ENCODE measurements at places on chromosomes 12 and 14.

- DNase-seq, result no peak
These were observed 3.5 kb downstream of the TAC3 start for GRCh38 chr12:57012600-57013465.

- peak; percentile 73 for DNase-seq
These were observed 119.7 kb upstream of the TMCC3 start for GRCh38 chr12:94769776-94770759.

DNA sequence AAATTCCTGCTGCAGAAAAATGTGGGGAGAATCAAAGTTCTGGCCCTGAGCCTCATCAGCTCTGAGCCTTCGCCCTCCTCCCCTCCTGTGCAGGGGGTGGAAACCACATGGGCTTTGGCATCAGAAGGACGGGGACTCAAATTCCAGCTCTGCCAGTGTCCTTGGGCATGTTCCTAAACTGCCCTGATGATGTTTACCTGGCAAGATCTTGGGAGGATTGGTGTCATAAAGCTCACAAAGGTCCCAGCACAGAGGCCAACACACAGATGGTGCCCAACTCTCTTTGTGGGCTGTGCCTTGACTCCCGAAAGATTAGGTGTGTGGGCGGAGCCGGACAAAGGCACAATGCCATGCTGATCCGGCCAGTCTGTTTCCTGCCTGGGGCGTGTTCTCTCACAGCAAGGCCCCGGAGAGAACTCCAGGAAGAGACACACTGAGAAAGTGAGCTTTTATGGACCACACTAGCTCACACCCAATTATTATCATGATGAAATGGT lies 20.5 kb upstream of the CLMN start:
- no peak for DNase-seq

DNA sequence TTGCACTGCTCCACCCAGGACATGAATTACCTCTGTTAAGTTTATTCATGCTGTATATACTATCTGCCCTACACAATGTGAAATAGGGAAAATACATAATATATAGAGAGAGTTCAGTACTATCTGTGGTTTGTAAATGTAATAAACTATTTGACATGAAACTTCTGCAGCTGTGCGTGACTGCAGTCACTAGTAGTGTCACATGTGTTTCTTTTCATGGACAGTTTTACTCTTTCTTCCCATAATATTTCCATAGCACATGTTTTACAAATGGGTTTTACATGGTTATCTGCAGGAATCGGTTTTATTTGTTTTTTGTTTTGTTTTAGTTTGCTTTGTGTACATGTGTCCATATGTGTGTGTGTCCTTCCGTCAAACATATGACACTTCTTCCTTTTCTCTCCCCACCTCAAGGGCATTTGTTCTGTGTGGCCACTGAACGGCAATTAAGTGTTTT lies 1644.1 kb upstream of the FLRT2 start:
- no peak for DNase-seq

- DNase-seq, result no peak
These were observed 291.8 kb upstream of the G2E3 start for GRCh38 chr14:30267141-30267540.

GRCh38 chr14:87443787-87444186 lies 549.2 kb downstream of the GALC start:
- no peak for DNase-seq

DNA sequence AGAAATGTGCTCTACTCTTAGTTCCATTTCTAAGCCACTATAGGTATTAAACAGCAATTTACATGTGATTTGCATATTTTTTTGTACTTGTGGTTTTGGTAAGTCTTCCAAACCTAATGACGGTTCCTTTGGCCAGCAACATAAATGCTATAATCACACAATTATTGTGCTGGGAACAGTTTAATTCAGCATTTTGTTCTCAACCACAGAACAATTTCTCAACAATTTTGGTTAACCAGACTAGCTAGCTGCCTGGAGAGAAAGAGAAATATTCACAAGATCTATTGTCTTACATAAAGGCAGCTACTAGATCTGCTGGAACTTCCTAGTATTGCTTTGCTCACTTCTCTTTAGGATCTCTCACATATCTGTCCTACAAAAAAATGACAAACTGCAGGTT lies 265.3 kb downstream of the SOX5 start:
- peak; percentile 23 for DNase-seq

- peak; percentile 59 for DNase-seq
These were observed 57.5 kb downstream of the ANAPC7 start for GRCh38 chr12:110345963-110346362.

GRCh38 chr14:29255692-29256091 lies 489.1 kb downstream of the FOXG1 start:
- DNase-seq, result no peak

DNA sequence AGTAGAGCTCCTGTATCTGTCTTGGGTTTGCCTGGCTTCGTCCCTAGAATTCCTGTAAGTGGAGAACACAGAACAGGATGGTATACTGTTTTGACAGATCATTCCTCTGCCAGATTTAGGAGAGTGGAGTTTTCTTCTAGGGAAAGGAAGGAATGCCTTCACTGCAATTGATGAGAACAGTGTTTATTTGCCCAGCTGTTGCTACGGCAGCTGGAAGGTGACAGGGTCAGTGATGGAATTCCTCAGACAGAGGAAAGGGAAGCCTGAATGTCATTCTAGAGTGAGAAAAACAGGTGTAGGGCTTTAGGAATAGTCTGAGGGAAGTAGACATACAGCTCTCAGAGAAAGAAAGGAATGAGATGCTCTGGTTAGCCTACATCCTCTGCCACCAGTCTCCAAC lies 11.7 kb downstream of the CSRNP2 start:
- DNase-seq, result no peak

DNA sequence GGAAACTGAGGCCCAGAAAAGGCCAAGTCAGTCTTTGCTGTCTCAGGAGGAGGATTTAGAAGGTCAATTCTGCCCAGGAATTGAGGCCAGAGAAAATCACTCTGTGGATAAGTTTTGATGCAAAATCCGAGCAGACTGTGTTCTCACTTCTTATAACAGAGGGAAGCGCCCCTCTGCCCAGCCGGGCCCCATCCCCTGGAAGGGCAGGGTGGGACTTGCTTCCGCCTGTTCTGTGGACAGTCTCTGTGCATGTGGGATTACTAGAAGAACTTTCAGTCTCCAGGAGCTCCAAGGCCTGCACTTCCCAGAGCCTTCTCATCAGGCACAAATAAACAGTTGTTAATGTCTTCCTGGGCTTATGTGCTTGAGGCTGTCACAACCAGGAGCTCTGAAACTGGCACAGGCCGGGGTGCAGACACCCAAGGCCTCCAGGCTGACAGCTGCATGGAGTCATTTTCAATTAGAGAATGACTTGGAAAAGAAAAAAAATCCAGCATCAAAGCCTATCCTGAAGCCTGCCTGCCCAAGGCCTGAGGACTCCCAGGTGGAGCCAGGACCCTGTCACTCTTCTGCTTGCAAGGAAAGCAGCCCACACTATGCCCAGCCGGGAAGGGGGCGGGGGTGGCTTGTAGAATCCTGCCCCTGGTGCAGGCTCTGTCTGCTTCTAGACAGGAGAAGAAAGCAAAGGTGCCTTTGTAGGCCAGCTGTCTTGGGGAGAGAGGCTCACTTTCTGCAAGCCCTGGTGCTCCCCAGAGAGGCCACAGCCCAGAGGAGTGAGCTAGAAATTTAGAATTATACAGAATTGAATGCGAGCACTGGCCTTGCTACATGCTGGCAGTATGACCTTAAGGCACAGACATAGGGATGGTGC lies 84.7 kb downstream of the NTF3 start:
- DNase-seq, result no peak

DNA sequence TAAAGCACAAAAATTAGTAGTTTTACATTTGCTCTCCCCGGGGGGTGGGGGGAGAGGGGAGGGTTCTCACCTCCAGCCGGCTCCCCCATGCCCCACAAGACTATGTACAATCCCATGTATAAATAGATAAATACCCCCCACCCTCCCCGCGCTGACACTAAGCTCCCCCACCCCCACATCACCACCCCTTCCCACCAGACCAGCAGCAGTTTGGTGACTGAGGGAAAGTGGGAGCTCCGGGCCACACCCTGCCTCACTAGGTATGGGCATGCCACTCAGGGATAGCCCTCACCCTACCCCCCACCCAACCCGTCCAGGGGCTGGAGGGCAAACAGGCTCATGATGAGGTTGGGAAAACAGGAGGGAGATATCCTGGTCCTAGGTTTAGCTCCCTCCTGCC lies 1.9 kb upstream of the PRKAG1 start:
- DNase-seq, result no peak

DNA sequence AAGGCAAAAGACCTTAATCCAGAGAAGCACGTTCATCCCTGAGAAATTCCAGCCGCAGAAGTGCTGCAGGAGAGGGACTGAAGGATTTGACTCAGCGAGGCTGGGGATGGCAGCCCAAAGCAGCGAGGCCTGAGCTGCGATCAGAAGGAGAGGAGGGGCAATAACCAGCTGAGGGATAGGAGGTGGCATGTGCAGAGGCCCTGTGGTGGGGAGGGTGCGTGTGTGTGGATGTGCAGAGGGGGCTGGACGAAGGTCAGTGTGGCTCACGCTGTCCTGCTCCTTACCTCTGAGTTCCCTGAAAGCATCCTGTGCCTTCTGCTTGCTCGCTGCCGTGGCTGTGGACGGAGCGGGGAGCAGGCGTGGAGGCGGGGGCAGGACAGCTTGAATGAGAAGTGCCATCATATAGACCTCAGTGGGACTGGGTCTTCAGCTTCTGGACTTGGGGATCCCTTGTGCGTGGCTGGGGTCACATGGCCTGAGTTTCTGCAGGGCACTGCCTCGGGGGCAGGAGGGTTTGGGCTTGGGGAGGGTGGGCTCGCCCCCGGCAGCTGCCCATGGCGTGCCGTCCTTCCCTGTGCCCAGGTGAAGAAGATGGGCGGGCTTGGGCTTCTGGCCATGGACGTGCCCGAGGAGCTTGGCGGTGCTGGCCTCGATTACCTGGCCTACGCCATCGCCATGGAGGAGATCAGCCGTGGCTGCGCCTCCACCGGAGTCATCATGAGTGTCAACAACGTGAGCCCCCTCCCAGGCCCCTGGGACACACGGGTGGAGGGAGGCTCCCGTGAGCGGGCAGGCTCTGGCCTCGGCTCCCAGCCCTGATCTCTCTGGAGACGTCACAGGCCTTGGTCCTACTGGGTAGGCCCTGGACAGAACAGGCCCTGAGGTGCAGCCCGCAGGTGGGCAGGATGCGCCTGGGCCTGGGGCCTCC lies 11.0 kb downstream of the ACADS start:
- no peak for DNase-seq

DNA sequence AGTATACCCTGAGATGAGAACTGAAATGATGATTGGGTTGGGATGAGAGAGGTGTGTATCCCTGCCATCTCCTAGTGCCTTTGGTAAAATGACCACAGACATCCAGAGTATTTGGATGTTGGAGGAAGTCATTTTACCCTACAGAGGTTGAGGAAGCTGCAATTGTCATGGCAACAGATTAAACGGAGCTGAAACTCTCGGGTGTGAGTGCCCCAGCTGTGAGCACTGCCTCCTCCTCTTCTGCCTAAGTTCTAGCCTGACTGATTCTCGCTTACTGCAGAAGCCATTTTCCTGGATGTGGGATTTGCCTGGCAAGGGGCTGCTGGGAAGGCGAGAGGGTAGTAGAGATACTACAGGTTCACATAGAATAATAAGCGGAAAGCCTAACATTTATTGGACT lies 10.3 kb upstream of the PPP4R4 start:
- no peak for DNase-seq

- DNase-seq, result no peak
These were observed 143.4 kb upstream of the C14orf180 start for GRCh38 chr14:104436047-104436591.

DNA sequence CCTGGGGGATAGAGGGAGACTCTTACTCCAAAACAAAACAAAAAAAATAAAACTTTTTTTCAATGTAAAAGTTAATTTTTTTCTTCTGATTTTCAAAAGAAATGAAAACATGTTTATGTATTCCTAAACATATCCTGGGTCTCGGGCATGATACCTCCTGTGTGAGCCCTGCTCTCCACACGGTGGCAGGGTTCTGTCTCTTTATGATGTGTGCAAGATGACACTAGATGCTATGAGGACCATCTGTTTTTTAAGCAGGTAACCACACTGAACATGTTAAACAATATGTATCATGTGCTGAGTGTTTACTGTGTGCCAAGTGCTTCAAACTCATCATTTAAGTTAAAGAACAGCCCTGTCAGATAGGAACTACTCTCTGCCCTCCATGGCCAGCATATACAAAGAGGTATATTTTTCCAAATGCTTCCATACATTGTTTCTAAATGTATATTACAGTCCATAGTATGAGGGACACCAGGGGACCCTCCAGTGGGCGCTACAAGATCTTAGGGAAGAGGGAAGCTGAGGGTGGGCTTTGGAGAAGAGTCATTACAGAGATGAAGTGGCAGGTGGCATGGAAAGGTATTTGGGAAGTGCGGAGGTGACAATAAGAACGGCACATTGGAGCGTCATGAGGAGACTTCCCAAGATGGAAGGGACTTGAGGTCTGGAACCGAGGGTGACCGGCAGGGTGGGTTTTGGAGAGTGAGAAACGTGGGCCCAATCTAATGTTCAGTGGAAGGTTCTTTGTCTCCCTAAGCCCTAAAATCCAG lies 28.5 kb downstream of the FOS start:
- DNase-seq, result peak; percentile 70

GRCh38 chr12:68406134-68406576 lies 74.0 kb upstream of the MDM1 start:
- DNase-seq, result peak; percentile 30

DNA sequence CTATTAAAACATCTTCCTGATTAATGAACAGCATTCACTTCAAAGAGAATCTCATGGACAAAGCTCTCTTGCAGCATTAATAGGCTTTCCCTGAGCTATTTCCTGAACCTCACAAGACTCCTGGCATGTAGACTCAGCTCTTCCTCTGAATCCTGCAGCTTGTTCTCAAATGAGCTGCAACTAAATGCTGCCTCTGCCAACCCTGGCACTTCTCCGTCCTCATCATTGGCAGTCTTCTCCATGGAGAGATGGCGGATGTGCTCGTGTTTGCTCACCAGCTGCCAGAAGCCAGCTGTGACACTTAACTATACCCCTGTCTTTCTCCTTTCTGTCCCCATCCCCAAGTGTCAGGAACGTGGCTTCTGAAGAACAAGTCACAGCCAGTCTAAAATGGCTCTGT lies 232.1 kb downstream of the FOXN3 start:
- DNase-seq, result no peak

DNA sequence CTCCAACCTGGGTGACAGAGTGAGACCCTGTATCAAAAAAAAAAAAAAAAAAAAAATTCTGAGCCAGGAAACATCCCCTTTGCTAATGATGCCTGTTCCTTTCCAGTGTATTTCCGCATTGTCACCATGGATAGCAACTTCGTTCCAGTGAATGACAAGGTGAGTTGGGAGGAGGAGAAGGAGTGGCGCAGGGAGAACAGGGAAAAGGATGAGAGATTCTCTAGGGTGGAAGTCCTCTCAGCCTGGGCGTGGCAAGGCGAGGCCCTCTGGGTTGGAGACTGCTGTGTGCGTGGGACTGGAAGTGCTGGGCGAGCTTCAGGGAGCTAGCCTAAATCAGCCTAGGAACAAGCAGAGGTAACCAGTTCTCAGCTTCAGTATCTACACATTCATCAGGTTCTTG lies 7.2 kb downstream of the A2ML1 start:
- no peak for DNase-seq

DNA sequence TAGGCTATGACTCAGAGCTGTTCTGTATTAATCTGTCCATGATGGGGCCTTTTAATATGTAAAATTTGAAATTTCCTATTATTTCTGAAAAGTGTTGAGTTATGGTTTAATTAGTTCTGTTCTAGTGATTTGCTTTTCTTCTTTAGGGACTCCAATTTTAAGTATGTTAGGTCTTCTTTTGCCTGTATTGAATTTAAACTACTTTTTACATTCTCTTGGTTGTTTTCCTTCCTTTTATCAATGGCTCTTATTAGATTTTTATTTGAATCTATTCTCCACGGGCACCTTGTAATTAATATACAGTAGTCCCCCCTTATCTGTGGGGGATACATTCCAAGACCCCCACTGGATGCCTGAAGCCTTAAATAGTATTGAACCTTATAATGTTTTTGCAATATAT lies 46.4 kb downstream of the DDHD1 start:
- no peak for DNase-seq
